Urinary bladder (tissue), 4 donors: ENCODE measurements at places on chromosomes 11 and 22.

GRCh38 chr22:46036558-46037408 lies 59.8 kb upstream of the WNT7B start:
- DNase-seq: no peak

GRCh38 chr22:32746732-32747131 lies 54.8 kb upstream of the TIMP3 start:
- no peak for DNase-seq

- DNase-seq: no peak
These were observed 20.6 kb downstream of the PARVA start for GRCh38 chr11:12397931-12398334.

DNA sequence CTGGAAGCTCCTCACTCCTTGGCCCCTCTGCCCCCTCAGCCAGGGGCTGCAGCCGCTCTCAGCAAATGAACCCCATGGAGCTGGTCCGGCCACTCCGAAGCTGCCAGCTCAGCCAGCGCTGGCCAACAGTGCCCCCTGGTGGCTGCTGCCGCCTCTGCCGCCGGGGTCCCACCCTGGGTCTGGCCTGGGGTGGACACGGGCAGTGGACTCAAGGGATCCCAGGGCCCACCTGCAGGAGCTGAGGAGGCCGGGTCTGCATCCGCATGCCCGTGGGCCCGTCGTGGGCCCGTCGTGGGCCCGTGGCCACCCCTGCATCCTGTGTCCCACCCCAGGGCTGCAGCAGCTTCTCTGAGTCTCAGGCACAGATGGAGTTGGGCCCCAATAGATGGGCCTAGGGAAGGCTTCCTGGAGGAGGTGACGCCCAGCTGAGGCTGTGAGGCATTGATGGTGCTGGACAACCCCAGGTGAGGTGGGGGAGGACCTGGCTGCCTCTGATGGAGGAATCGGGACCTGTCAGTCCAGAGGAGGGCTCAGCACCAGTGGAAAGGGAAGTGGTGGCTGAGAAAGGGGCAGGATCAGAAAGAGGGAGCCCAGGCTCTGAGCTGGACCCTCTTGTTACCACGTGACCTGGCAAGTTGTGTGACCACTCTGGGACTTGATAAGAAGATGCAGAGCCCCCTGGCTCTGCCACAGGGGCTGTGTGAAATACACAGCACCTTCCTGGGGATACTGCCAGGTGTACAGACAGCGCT lies 522.3 kb downstream of the BRD1 start:
- no peak for DNase-seq

DNA sequence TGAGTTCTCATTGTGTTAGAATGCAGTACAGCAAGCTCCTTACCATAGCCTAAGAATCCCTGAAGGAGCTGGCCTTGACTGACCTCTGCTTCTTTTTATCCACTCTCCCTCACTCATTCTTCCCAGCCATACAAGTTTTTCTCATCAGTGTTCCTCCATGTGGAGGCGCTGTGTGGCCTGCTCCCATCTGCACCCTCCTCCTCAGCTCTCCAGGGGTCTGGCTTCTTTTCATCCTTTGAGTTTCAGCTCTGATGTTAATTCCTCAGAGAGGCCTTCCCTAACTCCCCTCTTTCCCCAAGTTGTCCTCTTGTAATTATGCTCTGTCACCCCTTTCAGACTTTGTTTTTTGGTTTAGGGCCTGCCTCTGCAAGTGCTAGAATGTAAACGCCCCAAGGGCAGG lies 144.8 kb downstream of the WNT7B start:
- no peak for DNase-seq

GRCh38 chr11:70397336-70397982 lies 870 bp upstream of the CTTN start:
- DNase-seq: no peak

- DNase-seq: no peak
These were observed 48.6 kb upstream of the TMEM45B start for GRCh38 chr11:129766898-129767604.

GRCh38 chr22:48558606-48559402 lies 1268.9 kb downstream of the BRD1 start:
- DNase-seq: no peak

- no peak for DNase-seq
These were observed 388.1 kb upstream of the CCDC90B start for GRCh38 chr11:83674102-83674896.

DNA sequence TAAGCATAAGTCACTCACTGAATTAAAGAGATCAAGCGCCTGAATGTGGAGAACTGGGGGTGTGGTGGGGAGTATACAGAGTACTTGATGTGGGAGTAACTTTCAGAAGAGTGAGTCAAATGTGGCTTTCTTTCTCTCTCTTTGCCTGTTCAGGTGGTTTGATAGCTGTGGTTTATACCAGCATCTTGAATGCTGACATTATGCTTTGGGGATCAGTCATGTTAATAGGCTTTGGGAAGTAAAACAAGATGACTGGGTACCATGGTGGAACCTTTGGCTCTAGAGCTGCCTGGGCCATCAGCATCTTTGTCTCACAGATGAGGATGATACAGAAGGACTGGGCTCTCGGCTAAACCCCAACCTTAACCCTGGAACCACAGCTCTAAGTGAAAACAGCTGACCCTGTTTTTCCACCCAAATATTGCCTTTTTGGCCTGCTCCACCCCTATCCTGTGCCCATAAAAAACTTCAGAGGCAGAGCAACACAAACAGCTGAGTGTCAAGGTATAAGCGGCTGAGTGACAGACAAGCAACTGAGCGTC lies 58.2 kb upstream of the GNAZ start:
- DNase-seq: no peak
